ENCODE measurements at places on chromosomes 11 and 22.
A peak's percentile ranks its signal among the peaks of the same experiment; 100 is the strongest.

DNA sequence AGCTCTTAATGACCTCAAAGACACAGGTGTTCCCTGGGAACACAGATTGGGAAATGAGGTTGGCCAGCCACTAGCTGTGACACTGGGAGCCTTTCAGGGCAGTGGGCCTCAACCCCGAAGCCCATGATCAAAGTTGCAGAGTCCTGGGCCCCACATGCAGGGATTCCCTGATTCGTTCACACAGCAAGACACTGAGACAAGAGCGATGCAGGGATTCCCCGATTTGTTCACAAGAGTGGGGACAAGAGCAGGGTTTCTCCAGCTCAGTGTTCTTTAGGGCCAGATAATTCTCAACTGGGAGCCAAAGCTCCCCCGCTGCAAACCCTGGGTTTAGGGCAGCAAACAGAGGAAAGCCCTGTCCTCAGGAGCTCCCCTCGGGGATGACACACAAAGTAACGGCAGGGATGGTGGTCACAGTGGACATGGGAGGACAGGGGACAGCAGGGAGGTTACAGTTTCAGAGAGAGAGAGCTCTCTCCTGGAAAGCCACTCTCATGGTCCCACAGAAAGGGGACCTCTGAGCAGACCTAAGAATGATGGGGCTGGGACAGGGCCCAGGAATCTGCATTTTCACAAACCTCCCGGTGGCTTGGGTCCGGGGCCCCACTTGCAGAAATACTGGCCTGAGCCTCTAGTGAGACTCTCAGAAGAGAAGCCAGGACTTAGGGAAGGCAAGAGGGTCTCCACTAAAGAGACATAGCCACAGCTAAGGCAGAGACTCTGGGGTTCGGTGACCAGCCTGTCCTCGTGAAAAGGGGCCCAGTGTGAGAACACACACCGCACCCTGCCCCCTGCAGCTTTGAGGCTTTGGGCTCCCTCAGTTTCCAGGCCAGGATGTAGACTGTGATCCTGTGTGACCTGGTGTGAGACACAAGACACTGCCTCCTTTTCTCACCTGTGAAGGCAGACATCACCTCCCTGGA lies 7.4 kb upstream of the GNAZ start:
- DNase-seq: no peak

- peak; percentile 42 for DNase-seq
These were observed 173.2 kb downstream of the KIF18A start for GRCh38 chr11:27934830-27935145.

GRCh38 chr22:49266561-49267519 lies 560.8 kb downstream of the BRD1 start:
- DNase-seq: no peak

DNA sequence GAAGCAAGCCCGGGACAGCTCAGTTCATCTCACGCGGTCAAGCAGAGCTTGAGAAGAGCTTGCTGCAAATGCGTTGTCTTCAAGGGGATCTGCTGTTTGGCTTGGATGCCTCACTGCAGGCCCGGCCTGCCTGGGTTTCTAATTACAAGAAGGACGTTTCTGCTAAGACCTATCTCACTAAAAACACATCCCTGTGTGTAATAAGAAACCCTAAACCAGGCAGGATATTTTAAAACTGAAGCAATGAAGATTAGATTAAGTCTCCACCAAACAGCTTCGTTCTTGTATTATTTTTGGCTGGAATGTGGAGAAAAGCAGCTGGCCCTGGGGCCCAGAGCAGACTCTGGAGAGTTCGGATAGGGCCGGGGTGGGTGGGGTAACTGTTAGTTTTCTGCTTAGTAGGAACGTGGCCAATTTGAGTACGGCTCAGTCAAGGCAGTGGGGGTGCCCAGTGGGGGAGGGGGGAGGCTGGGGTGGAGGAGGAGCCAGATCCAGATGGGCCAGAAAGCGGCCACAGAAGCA lies 6.0 kb downstream of the PKNOX2 start:
- peak; percentile 74 for DNase-seq

DNA sequence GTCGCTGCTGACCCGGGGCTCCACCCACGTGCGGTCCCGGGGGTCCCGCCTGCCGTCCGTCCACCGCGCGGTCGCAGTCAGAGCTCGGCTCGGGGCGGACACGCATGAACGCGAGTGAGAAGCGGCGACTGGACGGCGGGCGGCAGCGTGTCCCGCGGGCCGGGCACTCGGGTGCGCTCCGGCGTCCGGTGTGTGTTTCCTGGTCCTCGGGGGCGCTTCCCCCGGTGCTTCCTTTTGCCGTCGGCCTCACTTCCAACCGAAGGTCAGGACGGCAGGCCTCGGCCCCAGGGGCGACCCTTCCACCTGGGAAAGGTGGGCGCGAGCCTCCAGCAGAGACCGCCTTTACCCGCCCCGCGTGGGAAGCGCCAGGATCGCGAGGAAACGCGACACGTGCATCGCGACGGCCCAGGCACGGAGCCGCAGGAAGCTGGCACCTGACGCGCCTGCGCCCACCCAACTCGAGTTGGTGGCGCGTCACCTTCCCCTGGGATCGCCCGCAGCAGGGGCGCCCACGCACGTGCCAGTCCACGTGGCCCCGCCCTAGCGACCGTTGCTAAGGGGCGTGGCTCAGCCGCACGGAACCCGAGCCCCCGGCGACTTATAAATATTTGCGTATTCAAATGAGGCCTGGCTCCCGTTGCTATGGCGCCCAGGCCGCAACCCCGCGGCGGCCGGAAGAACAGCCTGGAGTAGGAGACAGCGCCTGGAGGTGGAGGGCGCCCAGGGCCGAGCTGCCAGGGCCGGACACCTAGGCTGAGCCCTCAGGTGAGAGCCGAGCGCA lies at the start of gene LRRC56:
TSS of gene LRRC56 (plus strand) at position 687 of the 781 bp plus-strand sequence. CDS start 3,158 bp downstream, outside the sequence.
- DNase-seq: peak; percentile 57

- DNase-seq: no peak
These were observed 802 bp upstream of the PIM3 start for GRCh38 chr22:49959782-49960158.

- no peak for DNase-seq
These were observed 9.7 kb downstream of the MCAM start for GRCh38 chr11:119307219-119307618.

- no peak for DNase-seq
These were observed 36.9 kb upstream of the KRTAP5-7 start for GRCh38 chr11:71490044-71490730.

DNA sequence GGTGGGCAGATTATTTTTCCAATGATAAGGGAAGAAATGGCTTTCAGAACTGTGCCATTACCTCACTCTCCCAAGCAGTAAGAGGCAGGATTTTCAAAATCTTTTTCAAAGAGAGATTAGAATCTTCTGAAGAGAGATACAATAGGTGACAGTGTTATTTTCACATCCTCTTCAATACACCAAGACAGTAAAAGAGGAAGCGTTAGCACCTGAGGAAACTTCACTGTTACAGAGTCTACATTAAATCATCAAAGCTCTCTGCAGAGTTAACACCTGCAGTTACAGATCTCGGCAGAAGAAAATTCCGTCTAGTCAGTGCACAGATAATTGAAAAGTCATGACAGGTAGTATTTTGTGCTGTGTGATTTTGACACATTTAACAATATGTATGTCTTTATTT lies 144.9 kb downstream of the PGR start:
- no peak for DNase-seq

DNA sequence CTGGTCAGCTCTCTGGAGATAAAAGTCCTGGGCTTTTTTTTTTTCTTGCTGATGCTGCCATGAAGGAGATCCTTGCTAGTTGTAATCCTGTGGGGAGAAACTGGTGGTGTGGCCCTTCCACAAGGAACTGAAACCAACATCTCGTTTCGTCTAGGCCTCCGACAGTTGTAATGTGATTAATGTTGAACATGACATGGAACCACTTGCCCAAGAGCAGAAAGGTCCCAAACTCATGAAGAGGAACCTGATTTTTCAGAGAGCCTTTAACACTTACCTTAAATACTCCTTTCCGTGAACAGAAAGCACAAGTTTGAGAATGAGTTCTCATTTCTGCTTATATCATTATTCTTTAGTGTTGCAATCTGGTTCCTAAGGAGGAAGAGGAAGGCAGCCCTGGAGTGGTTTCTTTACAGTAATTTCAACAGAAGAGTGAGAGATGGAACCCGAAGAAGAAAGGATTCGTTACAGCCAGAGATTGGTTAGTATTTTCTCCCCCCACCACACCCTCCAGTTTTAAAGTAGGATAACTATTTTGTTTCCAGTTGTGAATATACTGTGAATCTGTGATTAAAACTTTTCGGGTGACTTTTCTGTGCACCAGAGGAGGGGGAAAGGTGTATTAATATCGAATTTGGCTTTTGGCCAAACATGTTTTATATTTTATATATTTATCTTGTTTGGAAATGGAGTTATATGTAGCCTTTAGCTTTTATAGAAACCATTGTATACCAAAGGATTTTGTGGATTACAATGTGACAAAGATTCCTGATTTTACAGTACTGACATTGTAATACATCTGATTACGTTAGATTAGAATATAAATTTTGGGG lies 2.0 kb downstream of the KDM2A start:
- peak; percentile 28 for DNase-seq

All from muscle of arm (tissue), 14 donors.